ENCODE measurements at places on chromosomes 5 and 9.

DNA sequence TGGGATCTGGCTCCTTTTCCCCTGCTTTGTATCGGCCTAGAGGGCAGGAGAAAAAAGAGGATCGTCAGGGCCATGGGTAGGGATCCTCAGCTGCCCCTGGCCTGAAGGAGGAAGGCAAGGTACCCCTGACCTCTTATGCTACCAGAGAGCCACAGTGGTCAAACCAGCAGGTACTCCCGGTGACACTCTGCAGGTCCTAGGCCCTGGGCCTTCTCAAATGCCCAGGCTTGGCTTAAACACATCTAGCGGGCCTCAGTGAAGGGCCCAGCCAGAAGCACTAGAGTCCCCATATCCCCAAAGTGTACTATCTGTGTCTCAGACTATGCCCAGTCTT, 3.5 kb downstream of the IRF1 start:
- DNase-seq, result no peak

GRCh38 chr9:130204959-130205358, 32.8 kb downstream of the NCS1 start:
- no peak for DNase-seq

- no peak for DNase-seq
Measured at GRCh38 chr9:37029776-37030610, 4.1 kb downstream of the PAX5 start.

DNA sequence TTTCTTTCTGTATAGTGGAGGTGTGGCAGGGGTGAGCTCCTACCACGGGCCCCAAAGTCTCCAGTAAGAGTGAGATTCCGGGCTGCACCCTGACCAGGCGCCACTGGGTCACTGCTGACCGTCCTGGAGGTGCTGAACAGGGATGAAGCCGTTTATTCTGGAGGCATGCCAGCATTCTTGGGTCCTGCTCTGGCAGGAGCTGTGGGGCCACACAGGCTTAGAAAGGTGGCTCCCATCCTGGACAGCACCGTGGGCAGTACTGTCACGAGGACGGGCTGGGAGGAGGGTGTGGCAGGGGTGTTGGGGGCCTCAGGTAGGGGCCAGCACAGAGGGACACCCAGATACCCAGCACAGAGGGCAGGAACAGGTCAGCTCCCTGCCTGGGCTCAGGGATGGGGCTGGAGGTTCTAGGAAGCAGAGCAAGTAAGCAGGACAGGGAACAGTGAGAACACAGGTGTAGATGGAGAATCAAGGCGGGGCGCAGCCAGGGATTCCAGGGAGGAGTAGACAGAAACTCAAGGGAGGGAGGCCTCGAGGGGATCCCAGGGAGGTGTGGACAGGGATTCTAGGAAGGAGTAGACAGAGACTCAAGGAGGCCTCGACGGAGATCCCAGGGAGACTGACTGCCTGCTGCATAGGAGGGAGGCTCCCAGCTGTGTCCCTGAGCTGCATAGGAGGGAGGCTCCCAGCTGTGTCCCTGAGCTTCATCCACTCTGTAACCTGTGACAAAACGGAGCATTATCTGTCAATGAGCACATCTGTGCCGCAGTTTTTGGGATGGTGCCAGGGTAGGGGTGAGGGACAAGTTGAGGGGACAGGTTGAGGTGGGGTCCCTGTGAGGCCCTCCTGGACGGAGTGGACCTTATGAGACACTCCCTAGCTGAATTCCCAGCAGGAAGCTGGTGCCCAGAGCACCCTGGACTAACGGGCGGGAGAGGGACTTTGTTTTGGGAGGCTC, 1.1 kb upstream of the PLEKHG4B start:
- DNase-seq, result peak; percentile 85

DNA sequence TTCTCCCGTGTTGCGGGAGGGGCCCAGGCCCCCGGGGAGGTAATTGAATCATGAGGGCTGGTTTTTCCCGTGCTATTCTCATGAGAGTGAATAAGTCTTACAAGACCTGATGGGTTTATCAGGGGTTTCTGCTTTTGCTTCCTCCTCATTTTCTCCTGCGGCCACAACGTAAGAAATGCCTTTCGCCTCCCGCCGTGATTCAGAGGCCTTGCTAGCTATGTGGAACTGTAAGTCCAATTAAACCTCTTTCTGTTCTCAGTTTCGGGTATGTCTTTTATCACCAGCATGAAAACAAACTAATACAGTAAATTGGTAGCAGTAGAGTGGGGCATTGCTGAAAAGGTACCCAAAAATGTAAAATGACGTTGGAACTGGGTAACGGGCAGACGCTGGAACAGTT, 1035.1 kb downstream of the DTWD2 start:
- DNase-seq, result no peak

DNA sequence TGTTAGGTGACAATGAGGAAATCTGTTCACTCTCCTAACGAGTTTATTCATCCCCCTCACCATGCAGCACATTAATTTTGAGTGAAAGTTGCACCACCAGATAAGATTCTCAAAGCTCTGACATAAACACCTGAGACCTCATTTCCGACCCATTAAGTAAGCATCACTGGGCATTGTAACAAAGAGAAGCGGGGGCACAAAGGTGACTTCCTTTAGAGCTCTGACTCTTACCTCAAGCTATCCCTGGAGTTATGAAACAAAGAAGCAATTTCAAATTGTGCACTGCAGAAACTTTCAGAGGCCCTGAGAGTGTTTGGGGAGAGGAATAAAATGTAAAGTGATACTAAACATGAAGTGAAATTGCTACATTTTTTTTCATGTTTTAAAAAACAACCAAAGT, 29.5 kb downstream of the C5orf15 start:
- DNase-seq, result no peak

DNA sequence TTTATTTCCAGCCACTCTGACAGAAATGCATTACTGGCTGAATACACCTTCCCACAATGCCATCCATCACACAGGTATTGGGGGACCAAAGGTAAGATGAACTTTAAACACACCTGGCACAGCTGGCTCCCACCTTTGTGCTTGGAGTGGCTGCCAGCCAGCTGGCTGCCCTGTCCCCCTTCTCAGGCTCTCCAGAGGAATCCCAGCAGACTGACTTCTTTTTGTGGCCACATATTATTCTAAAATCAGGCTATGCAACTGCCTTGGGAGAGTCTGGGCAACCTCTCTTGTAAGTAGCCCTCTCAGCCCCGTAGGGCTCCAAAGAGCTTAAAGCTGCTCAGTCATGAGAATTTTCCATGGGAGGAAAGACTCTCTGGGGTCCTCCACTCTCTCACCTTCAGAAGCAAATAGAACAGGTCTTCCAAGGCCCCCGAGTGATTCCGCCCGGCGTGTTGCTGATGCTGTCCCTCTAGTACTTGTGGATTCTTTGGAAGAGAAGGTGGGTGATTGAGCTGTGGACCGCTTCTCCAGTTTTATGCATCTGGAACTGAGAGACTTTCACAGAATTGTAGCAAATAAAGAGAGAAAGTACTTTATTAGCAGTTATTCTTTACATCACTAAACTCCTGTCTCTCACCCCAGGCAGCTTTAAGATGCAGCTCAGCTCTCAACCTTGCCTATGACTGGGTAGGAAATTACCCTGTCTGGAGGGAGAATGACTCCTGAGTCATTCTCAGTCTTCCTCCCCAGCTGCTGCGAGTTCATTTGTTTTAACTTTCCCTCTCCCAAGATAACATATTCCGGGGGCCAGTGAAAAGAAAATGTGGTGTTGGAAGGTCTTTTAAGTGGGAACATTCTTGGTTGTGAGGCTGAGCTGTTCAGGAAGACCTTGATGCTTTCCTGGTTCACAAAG, 159.4 kb upstream of the PITX1 start:
- no peak for DNase-seq

DNA sequence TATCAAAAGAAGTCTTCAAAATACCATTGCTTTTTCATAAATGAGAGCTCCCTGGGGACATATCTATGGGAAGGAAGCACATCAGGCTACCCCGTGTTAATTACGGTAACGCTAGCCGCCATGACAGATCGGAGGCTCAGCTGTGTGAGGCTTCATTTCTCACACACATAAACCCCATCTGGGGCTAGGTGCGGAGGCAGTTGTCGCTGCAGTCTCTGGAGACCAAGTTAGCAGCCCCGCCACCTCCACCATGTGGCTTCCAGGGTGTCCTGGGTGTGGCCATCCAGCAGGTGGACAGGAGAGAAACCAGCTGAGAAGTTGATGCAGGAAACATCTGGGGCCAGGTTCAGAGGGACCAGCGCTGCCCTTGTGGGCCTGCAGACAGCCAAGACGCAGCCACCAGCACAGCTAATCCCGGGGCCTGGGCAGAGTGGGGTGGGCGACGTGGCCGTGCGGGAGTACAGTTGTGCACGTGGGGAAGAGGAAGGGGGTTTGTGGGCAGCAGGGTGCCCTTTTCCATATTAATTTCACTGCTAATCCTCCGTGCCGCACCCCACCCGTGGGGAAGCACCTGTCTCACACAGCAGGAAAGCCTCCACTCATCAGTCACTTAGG, 426.5 kb downstream of the IRX1 start:
- no peak for DNase-seq

DNA sequence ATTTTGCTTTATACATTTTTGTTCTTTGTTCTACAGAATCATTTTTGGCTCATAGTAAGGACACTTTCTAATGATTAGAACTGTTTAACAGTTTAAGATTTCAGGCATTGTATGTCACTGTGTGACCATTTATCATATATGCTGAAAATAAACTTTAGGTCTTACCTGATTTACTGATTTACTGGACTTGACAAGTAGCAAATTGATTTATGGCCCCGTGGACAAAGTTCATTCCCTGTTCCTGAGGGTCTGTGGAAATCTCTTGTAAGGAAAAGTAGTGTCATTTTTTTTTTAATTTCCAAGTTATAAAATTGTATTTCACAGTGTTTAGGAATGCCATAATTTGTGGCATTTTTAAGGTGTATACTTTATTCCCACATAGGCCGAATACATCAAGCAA, 40.7 kb downstream of the KIF2A start:
- no peak for DNase-seq

- no peak for DNase-seq
Measured at GRCh38 chr9:3409453-3409852, 116.3 kb downstream of the RFX3 start.
